ENCODE measurements at places on chromosomes 6 and 20.

DNA sequence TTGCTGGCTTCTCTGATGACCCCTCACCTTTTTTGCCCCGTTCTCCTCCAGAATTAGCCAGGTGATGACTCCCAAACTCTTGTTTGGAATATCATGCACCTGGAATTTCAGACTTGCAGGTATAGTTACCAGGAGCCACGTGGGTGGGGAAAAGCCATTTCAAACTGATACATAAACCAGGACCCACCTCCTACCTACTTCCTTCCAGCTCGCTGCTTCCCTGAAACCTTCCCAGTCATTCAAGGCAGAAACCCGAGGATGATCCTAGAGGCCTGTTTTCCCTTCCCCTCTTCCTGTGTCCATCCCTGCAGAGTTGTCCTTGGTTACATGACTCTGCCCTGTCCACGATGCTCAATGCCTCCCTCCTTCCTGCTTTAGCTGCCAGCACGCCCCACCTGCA lies 101.9 kb downstream of the MTHFD1L start:
- no peak for DNase-seq

DNA sequence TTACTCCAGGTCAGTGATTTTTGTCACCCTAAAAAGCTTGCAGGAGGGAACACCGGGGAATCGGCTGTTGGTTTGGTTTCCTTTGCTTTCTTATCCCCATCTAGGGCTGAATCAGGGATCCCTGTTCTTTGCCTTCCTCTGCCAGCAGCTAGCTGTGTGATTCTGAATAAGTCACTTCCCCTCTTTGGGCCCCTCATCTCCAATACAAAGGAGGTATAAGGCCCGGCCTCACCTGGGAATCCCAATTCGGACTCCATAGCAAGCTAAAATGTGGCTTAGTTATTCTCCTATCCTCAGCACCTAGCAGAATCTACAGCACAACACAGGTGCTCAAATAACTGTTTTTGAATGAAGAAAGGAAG lies 18.5 kb upstream of the ARMC12 start:
- no peak for DNase-seq

GRCh38 chr6:142702501-142703460 lies 242.2 kb downstream of the HIVEP2 start:
- peak; percentile 63 for DNase-seq

- DNase-seq: no peak
These were observed 22.2 kb upstream of the MRPS10 start for GRCh38 chr6:42239736-42240375.

- DNase-seq: no peak
These were observed 181.9 kb downstream of the SCP2D1 start for GRCh38 chr20:18995455-18995854.

DNA sequence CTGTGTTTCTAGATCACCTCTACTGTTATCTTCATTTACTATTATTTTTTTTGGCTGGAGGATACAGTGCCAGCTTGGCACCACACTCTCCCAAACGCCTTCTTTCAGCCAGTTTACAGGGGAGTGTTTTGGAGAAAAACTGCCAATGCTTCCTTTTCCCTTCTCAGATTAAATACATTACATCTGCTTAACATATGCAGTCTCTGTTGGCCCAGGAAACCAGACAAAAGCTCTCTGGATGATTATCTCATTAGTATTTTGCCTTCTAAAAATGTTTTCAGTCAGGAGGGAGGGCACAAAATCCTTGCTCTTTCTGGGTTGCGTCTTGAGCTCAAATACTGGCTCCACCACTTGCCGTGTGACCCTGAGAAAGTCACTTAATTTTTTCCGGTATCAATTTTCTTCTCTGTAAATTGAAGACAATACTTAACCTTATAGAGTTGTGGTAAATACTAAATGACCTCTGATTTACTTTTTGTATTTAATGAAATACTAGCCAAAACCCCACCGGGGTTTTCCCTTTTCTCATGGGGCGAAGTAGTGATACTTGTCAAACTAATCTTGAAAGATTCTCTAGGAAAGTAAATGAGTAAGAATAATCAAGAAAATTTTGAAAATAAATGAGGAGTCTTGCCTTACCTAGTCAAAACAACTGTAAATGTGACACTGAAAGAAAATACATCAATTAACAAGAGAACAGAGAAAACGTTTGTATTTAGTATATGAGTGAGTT lies 146.2 kb downstream of the MMS22L start:
- DNase-seq: no peak

- no peak for DNase-seq
These were observed 74.0 kb upstream of the GJE1 start for GRCh38 chr6:142058551-142059290.

GRCh38 chr6:36506611-36507010 lies 40.7 kb downstream of the STK38 start:
- DNase-seq: no peak

DNA sequence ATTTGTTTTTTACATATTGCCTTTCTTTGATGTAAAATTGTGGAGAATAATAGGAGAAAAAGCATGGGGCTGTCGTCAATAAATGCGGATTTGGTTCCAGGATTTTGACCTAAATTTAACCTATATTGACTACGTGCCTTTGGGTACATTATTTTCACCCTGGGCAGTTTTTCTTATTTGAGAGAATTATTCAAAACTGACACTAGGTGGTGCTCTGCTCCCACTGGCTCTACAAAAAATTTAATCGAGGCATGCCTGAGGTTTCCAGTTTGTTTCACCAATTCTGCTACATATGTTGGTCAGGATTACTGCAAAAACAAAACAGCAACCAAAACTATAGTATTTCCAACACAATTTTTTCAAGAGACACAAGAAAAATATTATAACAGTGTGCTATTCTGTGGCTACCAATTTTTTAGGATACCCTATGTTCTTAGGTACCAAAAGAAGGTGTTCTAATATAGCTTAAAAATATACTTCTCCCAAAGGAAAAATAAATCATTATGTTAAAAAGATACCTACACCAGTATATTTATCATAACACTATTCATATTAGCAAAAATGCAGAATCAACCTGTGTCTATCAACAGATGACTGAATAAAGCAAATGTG lies 48.6 kb upstream of the FABP7 start:
- DNase-seq: no peak

DNA sequence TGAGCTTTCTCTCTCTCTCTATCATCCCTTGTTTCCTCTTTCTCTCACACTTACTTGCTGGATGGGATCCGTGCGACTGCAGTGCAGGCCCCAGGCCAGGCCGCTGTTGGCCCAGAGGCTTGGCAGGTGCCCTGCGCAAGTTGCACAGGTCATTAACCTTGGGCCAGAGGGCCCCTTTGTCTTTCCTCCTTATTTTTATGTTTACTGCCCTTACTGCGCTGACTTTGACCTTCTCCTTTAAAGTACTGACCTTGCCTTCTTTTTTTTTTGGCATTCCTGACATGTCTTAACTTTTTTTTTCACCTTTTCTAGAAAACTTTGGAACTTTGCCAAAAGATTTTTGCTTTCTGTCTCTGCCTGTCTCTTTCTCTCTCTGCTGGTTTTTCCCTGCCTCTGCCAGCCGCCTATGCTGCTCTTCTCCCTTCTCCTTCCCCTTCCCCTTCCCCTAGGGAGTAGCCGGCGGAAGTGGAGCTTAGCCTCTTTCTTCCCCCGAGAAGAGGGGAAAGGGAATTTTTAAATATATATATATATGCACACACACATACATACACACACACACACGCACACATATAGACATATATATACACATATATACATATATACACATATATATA lies 59.6 kb upstream of the CDH4 start:
- DNase-seq: no peak

- DNase-seq: no peak
These were observed 75.9 kb upstream of the LOC128125822 start for GRCh38 chr6:63496361-63496804.

GRCh38 chr6:30192076-30192475 lies 21.1 kb downstream of the TRIM26 start:
- no peak for DNase-seq

- no peak for DNase-seq
These were observed 2.5 kb downstream of the PRRT1 start for GRCh38 chr6:32149092-32149755.

GRCh38 chr6:21953831-21954801 lies 342.7 kb downstream of the PRL start:
- DNase-seq: no peak

GRCh38 chr6:26140967-26141294 lies 53.7 kb downstream of the HFE start:
- no peak for DNase-seq

- DNase-seq: peak; percentile 50
These were observed 300.7 kb downstream of the CLIC5 start for GRCh38 chr6:45714741-45715507.

GRCh38 chr6:82629921-82630320 lies 266.3 kb downstream of the TPBG start:
- DNase-seq: no peak

DNA sequence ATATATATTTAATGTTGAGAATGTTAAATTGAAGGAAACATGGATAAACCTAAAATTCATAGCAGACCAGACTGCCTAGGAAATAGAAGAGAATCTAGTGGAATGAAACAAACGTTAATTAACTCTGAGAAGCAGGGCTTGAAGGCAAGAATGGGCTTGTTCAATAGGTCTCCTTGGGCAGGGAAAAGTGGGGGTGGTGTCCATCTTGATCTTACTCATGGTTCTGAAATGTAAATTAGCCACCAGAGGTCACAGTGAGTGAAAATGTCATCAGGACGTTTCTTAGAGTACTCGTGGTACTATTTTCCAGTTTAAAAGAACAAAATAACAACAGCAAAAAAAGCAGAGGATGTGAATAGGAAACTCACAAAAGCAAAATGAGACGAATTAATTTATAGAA lies 66.8 kb upstream of the BTBD3 start:
- no peak for DNase-seq

- no peak for DNase-seq
These were observed 81.9 kb upstream of the IYD start for GRCh38 chr6:150286912-150287311.

- no peak for DNase-seq
These were observed 1095.2 kb downstream of the GRIK2 start for GRCh38 chr6:102488729-102489128.

GRCh38 chr6:63785006-63785405 lies 149.4 kb downstream of the PHF3 start:
- no peak for DNase-seq

GRCh38 chr6:52498538-52499017 lies 78.3 kb downstream of the TRAM2 start:
- DNase-seq: no peak

- DNase-seq: no peak
These were observed 36.8 kb upstream of the DDR1 start for GRCh38 chr6:30847421-30847970.

GRCh38 chr6:84258268-84258667 lies 30.8 kb upstream of the CEP162 start:
- DNase-seq: no peak

GRCh38 chr6:157227202-157228166 lies 95.8 kb downstream of the TMEM242 start:
- DNase-seq: no peak

GRCh38 chr20:2244993-2245392 lies 50.8 kb upstream of the TGM3 start:
- no peak for DNase-seq

GRCh38 chr6:45420083-45420908 lies 42.6 kb upstream of the SUPT3H start:
- DNase-seq: no peak
